ENCODE measurements at places on chromosomes 5 and 9.
A peak's percentile ranks its signal among the peaks of the same experiment; 100 is the strongest.

- peak; percentile 81 for DNase-seq
Measured at GRCh38 chr9:128786681-128787601, at the start of gene TBC1D13. Gene TBC1D13, plus strand, starts transcription at chr9:128787253. Its CDS starts 101 bp downstream, at chr9:128787354.

GRCh38 chr9:78014776-78015175 lies 16.8 kb downstream of the GNAQ start:
- no peak for DNase-seq

GRCh38 chr5:146049704-146050026 lies 55.7 kb downstream of the PLAC8L1 start:
- no peak for DNase-seq

- DNase-seq: no peak
Measured at GRCh38 chr5:172605466-172605865, 35.6 kb upstream of the NEURL1B start.

DNA sequence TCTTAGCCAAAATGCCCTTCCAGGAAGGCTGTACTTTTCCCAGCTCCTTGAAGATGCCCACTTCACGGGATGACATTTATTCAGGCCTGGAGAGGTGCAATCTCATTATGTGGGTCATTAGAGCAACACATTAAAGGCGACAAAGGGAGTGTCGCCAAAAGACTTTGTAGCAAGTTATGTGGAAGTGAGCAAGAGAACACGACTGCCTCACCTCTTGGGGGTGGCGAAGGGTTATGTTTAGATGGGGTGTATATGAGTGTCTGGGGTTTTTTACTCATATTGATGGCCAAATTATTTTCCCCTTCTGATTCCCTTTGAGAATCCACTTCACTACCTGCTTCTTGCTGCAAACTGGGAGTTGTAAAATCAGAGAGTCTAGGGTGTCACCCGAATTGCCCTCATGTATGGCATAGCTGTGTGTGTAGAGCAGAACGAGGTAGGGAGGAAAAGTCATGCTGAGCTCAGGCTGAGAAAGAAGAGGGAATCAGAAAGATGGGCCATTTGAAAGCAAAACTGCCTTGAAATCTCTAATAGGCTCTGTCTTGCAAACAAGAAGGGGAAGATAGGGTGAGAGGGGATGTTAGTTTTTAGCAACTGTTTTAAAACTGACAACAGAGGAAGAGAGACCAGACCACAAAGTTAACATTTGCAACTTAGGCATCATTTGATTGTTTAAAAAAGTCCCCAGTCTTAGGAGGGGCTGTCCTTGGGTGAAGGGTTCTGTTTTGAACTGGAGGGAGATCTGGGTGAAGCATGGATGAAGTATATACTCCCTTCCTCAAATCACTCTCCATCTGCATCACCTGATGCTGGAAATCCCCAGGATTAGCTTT lies 97.1 kb upstream of the IL12B start:
- DNase-seq: no peak

DNA sequence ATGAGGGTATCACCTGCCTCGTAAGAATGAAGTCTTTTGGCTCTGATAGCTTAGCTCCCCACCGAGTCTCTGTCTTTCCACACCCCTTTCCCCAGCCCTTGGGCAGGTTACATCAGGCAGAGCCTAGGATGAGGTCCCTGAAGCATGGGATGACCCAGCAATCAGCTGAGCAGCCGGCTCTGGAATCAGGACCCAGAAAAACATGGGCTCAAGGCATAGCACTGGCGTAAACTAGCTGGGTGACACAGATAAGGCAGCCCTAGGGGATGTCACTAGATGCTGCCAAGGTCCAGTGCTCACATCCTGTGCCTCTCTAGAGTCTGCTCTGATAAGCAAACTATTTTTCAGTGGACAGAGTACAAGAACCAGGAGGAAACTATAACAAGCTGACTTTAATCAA lies 26.6 kb downstream of the IDNK start:
- no peak for DNase-seq

GRCh38 chr9:3912817-3913216 lies 387.0 kb upstream of the RFX3 start:
- no peak for DNase-seq

- DNase-seq: no peak
Measured at GRCh38 chr5:96812851-96813250, 5.1 kb upstream of the ERAP1 start.

- no peak for DNase-seq
Measured at GRCh38 chr5:145068721-145069120, 766.4 kb downstream of the PRELID2 start.

GRCh38 chr9:127300886-127301447 lies 36.4 kb downstream of the GARNL3 start:
- DNase-seq: no peak

- peak; percentile 2 for DNase-seq
Measured at GRCh38 chr9:127311239-127311741, 46.7 kb downstream of the GARNL3 start.

- no peak for DNase-seq
Measured at GRCh38 chr9:92425474-92425873, 1.2 kb upstream of the OMD start.

- no peak for DNase-seq
Measured at GRCh38 chr5:135776457-135776856, 58.0 kb upstream of the SLC25A48 start.

DNA sequence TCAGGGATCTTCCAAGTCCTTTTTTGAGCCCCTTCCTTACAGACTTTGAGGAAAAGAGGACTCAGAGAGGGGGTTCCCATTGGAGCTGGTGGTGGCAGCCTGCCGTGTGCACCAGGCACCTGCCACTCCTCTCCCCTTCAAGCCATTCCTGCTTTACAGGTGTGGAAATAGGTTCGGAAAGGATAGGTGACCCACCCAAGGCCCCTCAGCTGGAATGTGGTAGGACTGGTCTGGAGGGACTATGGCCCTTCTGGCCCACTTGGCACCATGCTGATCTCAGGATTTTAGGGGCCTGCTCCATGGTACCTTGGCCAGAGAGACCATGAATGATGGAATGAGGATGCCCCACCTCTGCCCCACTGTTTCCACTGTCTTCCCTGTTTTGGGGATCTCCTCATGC lies 1.4 kb downstream of the GALNT12 start:
- no peak for DNase-seq

DNA sequence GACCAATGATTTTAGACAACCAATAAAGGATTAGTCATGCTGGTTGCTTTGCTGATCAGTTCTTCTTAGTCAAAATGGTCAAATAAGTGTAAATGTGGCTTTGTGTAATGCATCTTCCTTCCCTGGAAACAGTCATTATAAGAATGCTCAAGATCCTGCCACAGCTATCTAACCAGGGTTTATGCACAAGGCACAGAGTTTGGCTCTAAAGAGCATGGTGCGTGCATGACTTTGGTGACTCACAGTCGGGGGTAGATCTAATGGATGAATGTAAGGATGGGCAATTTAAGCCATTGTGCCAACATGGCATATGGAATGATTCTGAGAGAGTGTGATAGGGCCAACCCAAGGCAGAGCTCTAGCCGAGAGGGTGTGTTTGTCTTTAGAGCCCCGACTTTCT lies 6.5 kb downstream of the LIX1 start:
- DNase-seq: no peak

DNA sequence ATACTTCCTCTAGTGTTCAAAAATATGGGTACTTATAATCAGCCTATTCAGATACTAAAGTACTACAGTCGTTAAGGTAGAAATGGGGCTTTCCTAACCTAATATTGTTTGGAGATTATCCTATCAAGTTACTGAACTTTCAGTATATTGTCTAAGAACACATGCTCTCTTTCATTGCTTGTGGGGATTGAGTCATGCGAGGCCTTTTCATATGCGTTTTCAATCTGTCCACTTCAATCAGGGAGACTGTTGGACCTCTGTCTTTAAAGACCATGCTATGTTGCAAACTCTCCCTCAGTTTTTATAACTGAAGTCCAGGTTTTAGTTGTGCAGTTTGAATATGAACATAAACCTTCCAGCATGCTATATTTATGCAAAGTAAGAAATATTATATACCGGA lies 15.0 kb downstream of the PRR16 start:
- DNase-seq: no peak

Data from activated CD8-positive, alpha-beta memory T cell treated with anti-CD3 and anti-CD28 coated beads for 4 hours (primary cell).